ENCODE measurements at places on chromosomes 7 and 10. TPM values are rescaled to one million over a fixed set of nuclear protein-coding genes. Genes with fewer than 3 reads are reported as not detected.

Gene AKR1C1
- total RNA-seq: 10.2 TPM

Gene LANCL2
- 15.7 TPM for total RNA-seq

Gene MYL7
- not detected for total RNA-seq

Gene RET
- total RNA-seq: not detected

Gene VAX1
- not detected for total RNA-seq

Gene PLEKHS1
- total RNA-seq: 13.8 TPM

Gene ATRNL1
- total RNA-seq: 4.0 TPM

Gene PRSS2
- 0.64 TPM for total RNA-seq

Gene TDRD1
- not detected for total RNA-seq

Gene OLAH
- not detected for total RNA-seq

Gene CALY
- total RNA-seq: not detected

Gene HOXA5
- 8.3 TPM for total RNA-seq

Gene PLPP4
- not detected for total RNA-seq

Gene NFKB2
- 64.7 TPM for total RNA-seq

Gene MOGAT3
- total RNA-seq: not detected

Gene TRPV5
- total RNA-seq: not detected

Gene GIMAP1
- not detected for total RNA-seq

Gene NPSR1
- not detected for total RNA-seq

Gene PPP1R17
- not detected for total RNA-seq

Gene GTF2IRD2
- total RNA-seq: 5.8 TPM

Gene ST8SIA6
- not detected for total RNA-seq

Gene FAM171A1
- 2.6 TPM for total RNA-seq

Measured in Calu3 (cell line).